Right forelimb (tissue), 1 donor: ENCODE measurements at places on chromosomes 5 and 9.
A peak's percentile ranks its signal among the peaks of the same experiment; 100 is the strongest.

GRCh38 chr9:128987805-128988204 is 40.3 kb downstream of the NUP188 start:
- DNase-seq: peak; percentile 81

DNA sequence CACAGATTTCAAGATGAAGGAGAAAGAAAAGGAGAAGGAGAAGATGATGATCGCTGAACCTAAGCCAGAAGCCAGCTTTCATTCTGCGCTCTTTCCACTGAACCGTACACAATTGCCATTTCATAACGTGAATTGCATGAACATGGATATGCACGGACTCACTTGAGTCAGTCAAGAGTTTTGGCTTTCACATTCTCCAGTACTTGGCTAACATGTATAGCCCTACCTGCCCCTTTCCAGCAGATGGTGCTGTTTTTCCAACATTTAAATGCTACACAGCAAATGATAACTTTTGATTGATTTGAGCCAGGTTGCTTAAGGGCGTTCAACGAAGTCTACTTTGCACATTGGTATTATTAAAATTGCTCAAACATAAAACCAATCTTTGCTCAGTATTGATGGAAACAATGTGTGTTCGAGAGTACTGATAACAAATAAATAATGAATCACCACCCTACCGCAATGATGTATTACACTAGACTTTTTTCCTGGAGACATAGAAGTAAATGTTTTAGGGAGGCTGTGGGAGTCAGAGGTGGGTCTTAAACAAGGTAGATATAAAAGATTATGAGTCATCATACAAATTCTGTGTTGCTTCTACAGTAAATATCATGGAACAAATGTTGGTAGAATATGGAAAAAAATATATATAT is 196.4 kb downstream of the TRPM3 start:
- no peak for DNase-seq

DNA sequence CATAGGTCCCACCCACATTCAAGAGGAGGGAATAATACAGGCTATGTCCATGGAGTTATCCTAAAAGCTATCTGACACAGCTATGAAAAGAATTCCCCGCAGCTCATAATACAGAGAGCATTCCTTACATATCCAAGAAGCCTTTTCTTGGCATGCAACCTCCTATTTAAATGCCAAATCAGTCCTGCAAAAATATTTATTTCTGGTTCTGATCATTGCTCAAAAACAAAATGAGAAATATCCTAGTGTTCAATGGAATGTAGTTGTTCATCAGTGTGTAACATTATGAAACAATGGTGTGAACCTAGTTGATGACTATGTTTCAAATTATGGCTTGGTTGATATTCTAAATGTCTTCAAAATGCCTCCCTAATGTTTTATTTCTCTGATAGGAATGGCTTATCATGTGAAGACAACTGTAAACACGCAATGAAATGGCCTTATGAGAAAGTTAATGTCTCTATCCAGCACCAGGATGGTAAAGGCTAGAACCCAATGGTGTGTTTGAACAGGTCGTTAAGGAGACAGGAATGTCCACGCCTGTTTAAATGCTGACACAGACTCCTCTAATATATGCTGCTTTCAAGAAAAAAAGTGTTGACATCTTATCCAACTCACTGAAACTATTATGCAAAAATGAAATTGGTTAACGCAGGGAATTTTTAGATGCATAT is 126.7 kb upstream of the CDH6 start:
- no peak for DNase-seq

DNA sequence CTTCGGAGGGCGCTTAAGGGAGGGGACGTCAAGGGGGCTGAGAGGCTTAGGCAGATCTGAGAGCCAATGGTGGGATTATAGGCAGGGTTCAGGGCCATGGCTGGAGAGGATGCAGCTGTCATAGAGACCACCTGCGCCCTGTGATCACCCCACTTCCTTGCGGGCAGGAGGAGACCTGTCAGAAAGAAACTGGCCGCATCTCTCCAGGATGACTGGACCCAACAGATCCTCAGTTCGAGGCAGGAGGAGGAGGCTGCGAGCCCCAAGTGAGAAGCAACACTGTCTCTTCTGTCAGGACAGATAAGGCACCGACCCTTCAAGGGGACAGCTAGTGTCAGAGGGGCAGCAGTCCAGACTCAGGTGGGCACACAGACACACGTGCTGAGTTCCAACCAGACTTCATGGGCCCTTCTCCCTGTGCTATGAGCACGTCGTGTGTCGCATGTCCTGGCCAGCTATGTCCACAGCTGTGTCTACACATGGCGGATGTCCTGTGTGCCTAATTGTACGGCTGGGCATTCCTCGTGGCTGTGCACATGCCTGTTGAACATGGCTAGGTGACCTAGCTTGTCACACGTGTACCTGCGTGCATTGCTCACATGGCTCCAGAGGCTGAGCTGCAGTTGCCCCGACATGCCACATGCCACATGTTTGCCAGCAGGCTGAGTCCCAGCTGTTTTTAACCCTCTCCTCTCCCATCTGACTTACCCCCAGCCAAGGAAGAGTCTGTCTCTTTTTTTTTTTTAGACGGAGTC is 583 bp upstream of the AQP3 start:
- DNase-seq: no peak

GRCh38 chr5:108003178-108003577 is 332.4 kb upstream of the EFNA5 start:
- DNase-seq: no peak

- no peak for DNase-seq
Measured at GRCh38 chr5:68529581-68529980, 314.0 kb downstream of the PIK3R1 start.

GRCh38 chr5:154690488-154690887 is 64.7 kb upstream of the LARP1 start:
- no peak for DNase-seq
